BE2C (cell line): ENCODE measurements at places on chromosomes 2 and 18.

DNA sequence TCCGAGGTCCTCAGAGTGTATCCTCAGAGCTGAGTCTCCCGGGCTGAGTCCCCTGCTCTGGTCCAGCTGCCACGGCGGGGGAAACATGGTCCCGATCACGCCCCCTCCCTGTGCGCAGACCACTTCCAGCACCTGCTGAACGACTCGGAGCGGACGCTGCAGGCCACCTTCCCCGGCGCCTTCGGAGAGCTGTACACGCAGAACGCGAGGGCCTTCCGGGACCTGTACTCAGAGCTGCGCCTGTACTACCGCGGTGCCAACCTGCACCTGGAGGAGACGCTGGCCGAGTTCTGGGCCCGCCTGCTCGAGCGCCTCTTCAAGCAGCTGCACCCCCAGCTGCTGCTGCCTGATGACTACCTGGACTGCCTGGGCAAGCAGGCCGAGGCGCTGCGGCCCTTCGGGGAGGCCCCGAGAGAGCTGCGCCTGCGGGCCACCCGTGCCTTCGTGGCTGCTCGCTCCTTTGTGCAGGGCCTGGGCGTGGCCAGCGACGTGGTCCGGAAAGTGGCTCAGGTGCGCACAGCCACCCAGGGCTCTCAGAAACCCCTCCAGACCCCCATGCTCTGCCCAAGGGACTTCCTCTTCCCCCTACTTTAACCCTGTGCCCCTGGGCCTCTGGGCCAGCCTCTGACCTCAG, 26.7 kb downstream of the GPC1 start:
- peak; percentile 6 for DNase-seq

DNA sequence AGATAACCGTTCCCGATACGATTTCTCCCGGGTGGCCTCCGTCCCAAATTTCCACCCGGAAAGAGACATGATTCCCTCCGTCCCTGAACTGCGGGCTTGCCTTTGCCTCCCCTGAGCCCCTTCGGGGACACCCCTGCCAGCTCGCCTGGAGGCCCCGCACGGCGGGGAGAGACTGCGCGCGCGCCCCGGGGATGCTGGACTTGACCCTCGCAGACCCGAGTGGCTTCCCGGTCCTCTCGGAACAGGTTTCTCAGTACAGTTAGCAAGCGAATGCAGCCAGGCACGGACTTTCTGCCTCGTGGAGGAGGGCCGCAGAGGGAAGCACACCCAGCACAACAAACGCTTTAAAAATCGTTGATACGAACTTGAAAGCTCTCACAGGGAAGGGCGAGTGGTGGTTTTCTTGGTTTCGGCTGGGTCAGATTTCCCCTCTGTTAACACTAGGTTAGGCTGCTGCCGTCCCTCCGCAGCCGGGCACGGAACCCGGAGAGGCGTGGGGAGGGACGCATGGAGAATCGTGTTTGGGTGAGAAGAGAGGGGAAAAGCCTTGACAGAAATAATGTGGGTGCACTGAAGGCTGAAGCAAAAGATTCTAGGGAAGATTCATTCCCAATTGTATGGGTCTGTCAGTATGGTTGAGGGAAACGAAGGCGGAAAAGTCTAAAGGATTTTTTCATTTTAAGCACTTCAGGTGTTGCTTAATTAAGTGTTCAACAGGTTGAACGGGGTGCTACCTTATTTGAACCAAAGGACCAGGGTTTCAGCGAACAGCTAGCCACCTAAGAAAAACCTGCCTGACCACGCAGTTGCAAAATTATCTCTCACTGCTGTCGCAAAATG, 916 bp downstream of the TNFRSF11A start:
- no peak for DNase-seq

DNA sequence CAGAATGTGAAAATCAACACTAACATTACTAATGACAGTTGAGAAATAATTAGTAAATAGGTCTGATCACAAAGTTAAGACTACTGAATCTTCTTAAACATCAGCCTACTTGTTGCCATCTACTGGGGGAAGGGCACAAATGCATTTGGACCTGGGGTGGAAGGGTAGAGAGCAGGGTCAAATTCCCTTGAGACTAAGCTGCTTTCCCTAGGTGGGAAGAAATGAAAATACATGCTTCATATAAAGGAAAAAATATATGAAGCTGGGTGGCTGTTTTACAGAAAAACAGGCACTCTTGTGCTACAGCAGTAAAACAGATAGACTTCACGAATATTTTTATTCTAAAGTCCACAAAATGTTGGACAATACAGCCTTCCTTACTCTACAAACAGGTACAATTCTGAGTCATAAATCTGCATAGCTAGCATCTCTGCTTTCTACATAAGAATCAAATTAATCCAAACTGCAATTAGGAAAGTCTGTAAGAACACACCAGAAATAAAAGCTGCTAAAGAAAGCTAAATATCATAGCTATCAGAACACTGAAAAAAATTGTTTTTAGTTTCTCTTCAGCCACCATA, 10.9 kb downstream of the TRIP12 start:
- DNase-seq = no peak

DNA sequence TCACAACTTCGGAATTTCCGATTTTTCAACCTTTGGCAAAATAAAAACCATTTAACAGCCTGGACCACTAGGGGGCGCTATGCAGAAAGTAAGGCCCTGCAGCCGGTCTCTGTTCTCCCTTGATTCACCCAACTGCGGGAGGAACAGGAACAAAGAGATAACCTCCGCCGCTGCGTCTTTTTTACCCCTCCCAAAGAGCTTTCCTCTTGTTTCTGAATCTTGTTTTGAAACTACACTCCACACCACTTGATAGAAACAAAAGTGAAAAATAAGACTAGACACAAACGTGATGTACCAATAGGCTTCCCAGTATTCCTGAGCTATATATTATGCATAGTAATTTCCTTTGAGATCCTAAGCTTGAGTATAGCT, 231.2 kb downstream of the MYO3B start:
- DNase-seq = peak; percentile 58

DNA sequence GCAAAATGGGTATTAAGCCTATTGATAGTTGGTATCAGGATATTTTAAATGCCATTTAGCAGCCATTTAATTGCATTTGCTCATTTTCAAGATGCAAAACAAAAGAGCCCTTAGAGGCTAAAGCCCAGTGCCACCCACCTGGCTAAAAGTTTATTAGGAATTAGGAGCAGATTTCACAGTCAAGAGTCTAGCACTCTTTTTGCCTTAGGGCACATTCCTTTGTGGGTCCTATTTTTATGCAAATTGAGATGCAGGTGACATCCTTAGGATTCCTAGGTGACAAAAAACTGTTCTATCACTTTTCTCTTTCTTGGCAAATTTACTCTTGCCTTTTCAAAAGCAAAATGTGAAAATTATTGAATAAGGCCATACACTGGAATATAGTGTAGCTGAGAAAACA, 42.0 kb downstream of the CTNNA2 start:
- DNase-seq = no peak

GRCh38 chr2:241325257-241325656, 9.5 kb downstream of the SEPTIN2 start:
- no peak for DNase-seq

DNA sequence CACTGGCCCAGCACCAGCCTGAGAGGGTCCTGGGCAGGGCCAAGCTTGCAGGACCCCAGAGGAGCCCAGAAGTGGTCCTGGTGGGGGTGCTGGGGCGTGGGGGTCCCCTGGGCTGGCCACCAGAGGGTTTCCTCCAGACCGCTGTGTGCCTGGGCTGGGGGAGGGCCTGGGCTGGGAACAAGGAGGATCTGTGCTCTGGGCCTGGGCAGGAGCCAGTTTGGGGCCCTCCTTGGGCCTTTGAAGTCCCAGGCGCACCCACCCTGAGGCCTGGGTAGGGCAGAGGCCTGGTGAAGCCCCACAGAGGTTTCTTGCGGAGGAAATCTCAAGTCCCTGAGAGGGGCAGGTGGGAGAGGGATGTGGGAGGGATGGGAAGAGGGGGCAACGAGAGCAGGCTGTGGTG, 63.4 kb upstream of the GPC1 start:
- no peak for DNase-seq

- DNase-seq = no peak
Observed at GRCh38 chr2:69766014-69766413, 24.1 kb downstream of the ANXA4 start.

GRCh38 chr18:76459687-76460350, 35.2 kb downstream of the ZNF516 start:
- DNase-seq = no peak

DNA sequence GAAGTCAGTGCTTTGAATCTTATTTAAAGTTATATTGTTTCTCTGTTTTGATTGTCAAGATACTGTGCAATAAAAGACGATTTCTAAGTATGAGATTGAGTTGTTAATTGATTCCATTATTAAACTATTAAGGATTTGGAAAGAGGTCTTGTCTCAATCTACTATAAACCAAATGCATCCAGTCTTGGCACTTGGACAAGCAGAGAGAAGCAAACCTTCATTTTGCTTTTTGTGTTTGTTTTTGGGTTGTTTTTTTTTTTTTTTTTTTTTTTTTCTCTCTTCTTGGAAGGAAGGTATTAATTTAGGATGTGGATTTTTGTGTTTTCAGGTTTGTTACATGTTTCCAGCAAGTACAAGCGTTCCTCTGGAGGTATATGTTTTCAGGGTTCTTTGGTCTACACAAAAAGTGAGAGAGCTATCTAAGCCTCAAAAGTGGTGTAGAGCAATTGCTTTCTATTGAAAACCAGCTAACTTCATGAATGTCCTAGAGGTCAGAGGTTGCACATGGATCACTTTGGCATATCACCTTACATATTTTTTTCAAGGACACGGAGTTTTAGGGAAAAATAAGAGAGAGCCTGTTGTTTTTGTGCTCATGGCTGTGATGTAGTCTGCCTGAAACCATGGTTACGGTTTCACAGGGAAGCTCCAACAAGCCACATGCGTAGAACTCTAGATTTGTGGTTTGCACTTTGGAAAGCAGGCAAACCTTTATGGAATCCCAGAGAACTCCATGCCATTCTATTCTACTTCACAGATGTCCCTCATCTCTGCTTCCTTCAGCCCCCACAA, 1.8 kb downstream of the PRKCE start:
- DNase-seq = no peak

DNA sequence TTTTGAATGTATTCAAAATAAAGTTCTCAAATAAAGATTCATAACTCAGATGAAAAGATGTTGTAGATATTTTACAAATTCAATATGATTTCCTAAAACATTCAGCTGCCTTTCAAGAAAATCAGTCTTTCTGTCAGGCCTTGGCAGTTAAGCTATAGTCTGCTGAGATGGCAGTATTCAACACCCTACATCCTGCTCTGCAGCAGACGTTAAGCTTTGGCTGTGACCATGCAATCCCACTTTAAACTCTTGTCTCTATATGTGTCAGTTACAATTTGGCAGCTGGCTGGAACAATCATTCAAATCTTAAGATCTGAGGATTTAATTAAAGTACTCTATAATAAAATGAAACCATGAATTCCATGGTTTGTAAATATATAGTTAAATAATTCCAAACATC, 567.3 kb upstream of the ZNF804A start:
- no peak for DNase-seq

- no peak for DNase-seq
Observed at GRCh38 chr2:774436-774835, 97.2 kb upstream of the TMEM18 start.

DNA sequence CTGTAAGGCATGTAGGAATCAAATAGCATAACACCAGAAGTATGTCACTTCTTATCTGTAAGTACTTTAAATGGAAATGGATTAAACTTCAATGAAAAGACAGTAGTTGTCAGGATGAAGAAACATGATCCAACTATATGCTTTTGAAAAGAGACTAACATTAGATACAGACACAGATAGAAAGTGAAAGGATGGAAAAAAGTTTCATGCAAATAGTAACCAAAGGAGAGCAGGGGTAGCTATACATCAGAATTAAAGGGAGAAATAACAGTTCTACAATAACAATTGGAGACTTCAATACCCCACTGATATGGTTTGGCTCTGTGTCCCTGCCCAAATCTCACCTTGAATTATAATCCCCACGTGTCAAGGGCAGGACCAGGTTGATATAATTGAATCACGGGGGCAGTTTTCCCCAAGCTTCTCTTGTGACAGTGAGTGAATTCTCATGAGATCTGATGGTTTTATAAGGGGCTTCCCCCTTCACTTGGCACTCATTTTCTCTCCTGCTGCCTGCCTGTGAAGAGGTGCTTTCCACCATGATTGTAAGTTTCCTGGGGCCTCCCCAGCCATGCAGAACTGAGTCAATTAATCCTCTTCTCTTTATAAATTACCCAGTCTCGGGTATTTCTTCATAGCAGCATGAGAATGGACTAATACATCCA, 205.4 kb upstream of the CDH2 start:
- no peak for DNase-seq

- no peak for DNase-seq
Observed at GRCh38 chr18:78522507-78522906, 457.1 kb upstream of the SALL3 start.

DNA sequence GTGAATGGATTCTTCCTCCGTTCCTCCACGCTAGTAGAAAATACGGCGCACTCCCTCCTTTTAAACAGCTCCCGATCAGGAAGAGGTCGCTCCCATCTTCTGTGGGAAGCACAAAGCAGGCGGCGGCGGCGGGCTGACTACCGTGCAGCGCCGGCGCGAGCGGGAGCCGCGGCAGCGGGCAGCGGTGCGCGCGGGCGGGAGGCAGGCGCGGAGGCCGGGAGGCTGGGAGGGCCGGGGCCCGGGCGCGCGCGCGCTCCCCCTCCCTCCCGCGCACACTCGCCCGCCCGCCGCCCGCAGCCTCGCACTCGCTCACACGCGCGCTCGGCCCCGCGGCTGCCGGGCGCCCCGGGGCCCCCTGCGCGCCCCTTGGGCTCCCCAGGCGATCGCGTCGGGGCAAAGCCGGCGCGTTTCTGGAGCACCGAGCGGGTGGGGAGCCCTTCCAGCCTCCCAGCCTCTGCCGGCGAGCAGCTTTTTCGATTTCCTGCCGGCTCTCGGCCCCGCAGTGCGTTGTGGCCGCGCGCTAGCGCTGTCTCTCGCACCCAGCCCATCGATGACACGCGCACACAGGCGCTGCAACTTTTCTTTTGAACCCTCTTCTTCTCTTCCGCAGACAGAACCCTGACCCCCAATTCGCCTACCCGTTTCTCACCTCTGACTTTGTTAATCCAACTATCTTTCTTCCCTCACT, at the start of gene SLC8A1:
SLC8A1 (minus strand) TSS at position 173 of the 688 bp plus-strand sequence.
- peak; percentile 62 for DNase-seq

- no peak for DNase-seq
Observed at GRCh38 chr2:226754821-226755604, 44.6 kb downstream of the IRS1 start.

- no peak for DNase-seq
Observed at GRCh38 chr2:219084791-219085190, 24.1 kb upstream of the IHH start.

GRCh38 chr18:14970027-14970426, 222.1 kb downstream of the ANKRD30B start:
- no peak for DNase-seq
